Stimulated activated CD8-positive, alpha-beta memory T cell treated with anti-CD3 and anti-CD28 coated beads, Interleukin-7, amount 100 ng/mL, for 48 hours (primary cell): ENCODE measurements at places on chromosomes 16 and 17.

DNA sequence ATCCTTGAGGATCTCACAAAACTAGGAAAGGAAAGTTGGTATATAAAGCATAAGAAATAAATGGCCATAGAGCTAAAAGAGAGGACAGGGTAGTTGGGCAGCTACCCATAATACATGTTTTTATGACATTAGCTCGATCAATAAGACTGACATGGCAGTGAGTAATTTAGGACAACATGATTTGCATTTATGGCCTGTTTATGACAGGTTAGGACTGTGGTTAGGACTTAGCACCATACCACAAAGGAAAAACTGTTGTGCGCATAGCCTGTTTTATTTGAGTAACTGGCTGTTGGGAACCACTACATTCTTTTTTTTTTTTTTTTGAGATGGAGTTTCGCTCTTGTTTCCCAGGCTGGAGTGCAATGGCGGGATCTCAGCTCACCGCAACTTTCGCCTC, 18.0 kb upstream of the TRIM37 start:
- no peak for DNase-seq

DNA sequence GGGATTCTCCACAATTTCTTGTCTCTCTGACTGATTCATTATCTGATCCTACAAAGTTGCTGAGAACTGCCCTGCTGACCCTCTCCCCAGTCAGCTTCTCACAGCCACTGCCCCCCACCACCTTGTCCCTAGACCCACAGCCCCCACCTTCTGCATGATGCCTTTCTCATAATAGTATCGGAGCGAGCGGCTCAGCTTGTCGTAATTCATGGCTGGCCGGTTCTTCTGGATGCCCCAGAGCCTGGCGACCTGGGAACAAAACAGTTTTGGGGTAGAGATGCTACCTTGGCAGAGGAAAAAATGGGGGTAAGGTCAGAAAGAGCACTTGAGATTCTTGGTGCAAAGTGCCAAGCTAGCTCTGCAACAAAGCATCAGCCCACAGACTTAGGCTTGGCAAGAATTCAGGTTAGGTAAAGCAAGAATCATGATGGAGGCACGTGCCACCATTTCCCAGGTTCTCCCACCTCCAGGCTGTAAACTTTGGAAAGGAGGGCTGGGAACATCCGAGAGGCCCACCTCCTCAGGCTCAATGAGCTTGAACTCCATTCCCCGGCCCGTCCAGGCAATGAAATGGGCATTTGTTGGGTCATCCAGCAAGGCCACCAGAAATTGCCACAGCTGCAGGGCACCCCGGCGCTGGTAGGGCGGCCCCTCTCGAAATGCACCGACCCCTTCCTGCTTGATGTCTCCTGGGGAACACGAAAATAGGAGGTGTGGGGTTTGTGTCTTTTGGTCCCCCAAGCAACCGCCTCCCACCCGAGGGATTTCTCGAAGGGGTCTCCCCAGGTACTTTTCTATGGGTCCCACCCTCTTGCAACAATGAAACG, 16.9 kb downstream of the ETV4 start:
- DNase-seq = no peak

DNA sequence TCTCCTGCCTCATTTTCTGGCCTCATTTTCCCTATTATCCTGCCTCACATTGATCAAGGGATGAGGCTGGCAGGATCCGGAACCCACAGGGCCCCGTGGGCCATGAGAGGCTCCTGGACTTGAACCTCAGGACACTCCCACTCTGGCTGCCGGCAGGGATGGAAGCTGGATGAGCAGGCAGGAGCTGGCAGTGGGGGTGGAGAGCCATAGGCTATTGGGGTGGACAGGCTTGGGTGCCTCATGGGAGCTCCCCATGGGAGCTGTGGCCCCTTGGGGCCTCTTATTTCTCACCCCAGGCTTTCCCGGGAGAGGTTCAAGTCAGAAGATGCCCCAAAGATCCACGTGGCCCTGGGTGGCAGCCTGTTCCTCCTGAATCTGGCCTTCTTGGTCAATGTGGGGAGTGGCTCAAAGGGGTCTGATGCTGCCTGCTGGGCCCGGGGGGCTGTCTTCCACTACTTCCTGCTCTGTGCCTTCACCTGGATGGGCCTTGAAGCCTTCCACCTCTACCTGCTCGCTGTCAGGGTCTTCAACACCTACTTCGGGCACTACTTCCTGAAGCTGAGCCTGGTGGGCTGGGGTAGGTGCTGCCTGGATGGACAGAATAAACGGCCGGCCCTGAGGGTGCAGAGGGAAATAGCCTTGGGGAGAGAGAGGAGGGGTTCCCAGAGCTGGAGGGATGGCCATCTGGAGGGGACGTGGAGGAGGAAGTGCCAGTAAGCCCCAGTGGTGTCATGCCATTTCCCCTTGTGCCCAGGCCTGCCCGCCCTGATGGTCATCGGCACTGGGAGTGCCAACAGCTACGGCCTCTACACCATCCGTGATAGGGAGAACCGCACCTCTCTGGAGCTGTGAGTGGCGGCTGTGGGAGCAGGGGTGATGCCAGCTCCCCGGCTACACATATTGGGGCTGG, 10.7 kb upstream of the DRC7 start:
- no peak for DNase-seq

DNA sequence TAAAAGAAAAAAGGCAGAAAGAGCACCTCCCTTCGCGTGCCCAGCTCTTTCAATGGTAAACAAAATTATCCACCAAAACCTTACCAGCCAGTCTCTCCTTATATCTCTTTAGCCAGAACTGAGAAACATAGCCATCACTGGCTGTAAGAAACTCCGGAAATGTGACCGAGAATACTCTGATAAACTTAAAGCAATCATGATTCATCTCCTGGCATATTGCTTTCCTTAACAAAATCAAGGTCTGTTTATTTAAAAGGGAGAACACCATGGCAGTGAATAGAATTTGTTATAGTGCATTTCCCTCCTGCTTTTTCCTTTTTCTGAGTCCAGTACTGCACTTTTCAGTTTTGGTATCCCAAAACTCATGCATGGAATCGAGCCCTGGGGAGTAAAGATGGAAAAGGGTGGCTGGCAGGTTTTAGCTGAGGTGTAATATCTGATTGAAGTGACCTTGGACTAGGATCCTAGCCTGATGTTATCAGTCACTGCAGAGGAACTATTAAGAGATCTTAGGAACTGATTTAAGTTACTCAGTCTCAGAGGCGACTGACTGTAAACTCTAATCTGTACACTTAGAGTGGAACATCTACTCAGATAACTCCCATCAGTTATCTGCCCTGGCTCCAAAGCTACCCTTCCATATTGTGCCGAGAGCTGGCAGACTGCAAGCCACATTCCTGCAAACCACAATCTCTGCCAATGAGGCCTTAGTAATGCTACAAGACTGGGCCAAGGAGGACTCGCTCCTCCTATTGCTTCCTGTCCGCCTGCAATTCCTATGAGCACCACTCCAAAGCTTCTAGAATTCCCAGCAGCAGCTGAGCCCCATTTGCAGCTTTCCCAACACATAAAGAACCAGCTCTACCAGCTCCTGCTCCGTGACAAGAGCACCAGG, 7.4 kb upstream of the COX10 start:
- DNase-seq = no peak

GRCh38 chr17:21573961-21574610, 118.2 kb upstream of the KCNJ18 start:
- no peak for DNase-seq

- DNase-seq = no peak
Observed at GRCh38 chr17:78563189-78564145, 13.7 kb downstream of the DNAH17 start.

- DNase-seq = no peak
Observed at GRCh38 chr16:12468552-12468951, 335.1 kb downstream of the CPPED1 start.
